Activated CD8-positive, alpha-beta memory T cell treated with anti-CD3 and anti-CD28 coated beads for 4 hours (primary cell): ENCODE measurements at places on chromosomes 5 and 9.
A peak's percentile ranks its signal among the peaks of the same experiment; 100 is the strongest.

DNA sequence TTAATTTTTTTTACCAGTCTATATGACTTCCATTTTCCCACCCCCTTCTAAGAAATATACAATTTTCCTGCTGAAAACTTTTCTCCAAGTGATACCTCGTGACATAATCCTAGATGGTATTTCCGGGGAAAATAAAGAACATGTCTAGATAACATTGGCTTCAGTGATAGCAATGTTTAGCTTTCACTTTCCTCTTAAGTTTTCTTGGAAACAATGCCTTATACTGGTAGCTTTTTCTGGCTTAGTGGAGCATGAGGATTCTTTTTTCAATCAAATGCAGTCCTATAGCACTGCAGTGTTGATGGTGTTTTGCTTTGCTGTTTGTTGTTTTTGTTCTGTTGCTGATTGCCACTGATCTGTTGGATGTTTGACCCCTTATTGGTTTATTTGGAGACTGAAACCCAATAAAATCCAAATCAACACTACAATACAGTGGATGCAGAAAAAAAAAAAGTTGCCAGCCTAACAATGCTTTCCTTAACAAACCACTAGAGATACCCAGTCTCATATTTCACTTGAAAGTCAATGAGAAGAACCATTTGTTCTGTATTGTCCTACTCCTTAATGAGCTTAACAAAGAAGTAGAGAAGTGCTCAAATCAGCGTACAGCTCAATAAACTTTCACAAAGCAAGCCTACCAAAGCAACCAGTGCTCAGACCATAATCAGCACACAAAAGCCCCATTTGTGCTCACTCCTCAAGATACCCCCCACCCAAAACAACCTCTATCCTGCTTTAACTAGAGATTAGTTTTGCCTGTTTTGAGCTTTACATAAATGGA is 74.2 kb upstream of the GRAMD2B start:
- DNase-seq: no peak

GRCh38 chr5:77775790-77776553 is at the start of gene TBCA:
Gene TBCA, minus strand, starts transcription at chr5:77776339. Its CDS starts 82 bp downstream, at chr5:77776257.
- peak; percentile 79 for DNase-seq

DNA sequence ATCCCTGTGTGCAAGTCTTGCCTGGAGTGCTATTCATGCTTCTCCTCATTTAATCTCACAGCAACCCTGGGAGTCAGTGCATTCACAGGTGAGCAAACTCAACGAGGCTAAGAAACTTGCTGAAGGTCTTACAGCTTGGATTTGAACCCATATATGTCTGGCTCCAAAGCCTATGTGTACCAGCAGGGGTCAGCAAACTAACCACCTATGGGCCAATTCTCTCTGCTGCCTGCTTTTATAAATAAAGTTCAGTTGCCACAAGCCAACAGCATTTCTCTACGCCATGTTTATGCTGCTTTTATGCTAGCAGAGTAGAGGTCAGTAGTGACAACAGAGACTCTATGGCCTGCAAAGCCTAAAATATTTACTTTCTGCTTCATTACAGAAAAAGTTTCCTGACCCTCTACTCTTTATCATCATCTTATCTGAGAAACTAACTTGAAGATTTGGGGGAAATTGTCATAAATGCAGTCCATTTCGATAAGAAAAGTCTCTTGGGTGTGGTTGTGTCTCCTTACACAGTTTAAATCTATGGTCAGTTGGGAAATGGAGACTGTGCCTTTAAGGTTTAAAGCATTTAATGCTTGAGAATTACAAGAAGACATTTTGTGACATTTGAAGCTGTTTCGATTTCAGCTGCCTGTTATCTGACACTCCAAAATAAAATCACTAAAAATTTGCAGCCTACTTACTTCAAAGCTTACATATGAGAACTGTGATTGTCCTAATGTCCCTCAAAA is 137.7 kb downstream of the PRELID2 start:
- DNase-seq: no peak

GRCh38 chr9:95048225-95049087 is 269.1 kb downstream of the FANCC start:
- DNase-seq: peak; percentile 16

DNA sequence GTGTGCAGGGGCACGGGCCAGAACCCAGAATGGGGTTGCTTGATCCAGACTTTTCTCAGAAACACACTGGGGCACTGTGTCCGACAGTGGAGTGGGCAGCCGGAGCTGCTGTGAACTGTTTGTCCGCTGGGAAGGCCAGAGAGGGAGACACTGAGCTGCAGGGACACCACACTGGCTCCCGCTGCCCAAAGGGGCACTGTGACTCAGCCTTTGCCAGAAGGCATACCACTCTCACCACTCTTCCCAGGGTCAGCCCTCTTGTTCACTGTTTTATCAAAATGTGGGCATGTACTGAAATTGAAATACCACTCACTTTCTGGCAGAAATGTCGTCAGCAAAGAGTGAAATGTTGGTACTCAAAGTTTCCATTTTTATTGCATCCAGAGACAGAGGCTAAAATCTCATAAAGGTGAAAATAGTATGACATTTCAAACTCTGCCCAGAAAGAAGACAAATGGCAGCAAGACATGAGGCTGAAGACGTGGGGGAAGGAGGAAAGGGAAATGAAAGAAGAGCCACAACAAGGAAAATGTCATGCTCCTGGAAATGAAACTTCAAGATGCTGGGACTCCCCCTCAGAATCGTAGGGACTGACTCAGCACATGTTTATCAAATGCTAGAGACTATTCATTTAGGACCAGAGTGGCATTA is 4.5 kb upstream of the IL7R start:
- no peak for DNase-seq

DNA sequence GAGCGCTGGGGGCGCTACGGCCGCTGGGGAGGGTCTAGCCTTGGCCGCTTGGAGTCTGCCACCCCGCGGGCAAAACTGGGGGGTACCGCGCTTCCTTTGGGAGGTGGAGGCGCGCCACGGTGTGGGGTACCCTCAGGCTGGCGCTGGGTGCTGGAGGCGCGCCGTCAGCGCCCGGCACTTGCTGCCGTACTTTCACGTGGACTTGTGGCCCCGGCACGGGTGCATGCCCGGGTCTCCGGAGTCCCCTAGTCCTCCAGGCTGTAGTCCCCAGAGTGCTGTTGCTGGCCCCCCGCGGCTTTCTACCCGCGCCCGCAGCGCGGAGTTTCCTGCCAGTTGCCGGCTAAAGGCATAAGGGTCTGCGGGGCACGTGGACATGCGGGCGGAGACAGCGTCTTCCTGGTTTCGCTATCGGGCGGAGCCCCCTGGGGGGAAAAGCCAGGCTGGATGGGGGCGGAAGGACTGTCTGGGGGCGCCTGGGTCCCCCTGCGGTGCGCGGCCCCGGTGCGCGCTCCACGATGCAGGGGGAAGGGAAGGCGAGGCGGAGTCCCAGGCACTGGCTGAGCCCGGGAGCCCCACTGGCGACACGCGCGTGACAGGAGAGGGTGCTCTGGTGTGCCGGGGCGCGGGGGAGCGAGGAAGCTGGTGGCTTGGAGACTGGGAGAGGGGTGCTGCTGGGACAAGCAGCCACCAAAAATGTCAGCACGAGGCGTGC is 666 bp downstream of the PPARGC1B start:
- DNase-seq: peak; percentile 28

DNA sequence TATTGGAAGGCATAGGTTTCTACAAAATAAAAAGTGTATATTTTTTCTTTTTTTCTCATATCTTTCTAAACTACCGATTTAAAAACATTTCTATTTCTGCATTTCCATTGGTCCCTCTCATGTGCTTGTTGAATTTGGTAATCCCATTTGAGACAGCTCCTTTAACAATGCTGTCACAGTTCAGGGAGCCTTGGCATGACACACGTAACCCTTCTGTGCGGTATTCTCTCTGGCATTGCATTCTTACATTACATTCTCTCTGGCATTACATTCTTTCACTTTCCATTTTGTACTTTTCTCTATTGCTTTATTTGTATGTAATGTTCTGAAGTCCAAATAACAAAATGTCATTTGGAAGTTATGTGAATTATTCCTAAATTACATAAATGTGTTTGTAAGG is 150.7 kb upstream of the RASGRF2 start:
- no peak for DNase-seq

GRCh38 chr9:91736898-91737601 is 213.0 kb downstream of the ROR2 start:
- DNase-seq: no peak

GRCh38 chr9:108333530-108333983 is 522.2 kb downstream of the ACTL7B start:
- no peak for DNase-seq
